Stimulated activated naive CD4-positive, alpha-beta T cell treated with Interleukin-2 at 50 U/mL for 16 hours (primary cell): ENCODE measurements at places on chromosomes 1 and 21.

- DNase-seq: no peak
These were observed 30.7 kb downstream of the ADAM30 start for GRCh38 chr1:119865627-119866026.

- DNase-seq: no peak
These were observed 19.8 kb upstream of the FAM110D start for GRCh38 chr1:26138974-26139558.

DNA sequence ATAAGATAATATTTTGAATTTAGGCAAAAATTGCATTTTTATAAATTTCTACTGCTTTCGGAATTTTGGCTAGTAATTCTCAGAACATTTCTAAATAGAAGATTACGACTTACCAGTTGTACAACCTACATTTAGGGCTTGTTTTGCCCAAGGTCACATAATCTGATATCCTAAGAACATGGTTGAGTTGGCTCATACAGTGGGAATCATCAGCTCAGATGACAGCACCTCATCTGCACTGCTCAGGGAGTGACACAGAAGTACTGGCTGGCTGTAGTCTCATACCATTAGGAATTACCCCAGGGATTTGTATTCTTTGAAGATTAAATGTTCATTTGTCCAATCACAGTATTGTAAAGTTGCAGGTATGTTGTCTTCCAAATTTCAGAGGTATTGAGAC lies 217.6 kb downstream of the ADGRL2 start:
- DNase-seq: no peak

GRCh38 chr1:99270646-99271045 lies 6.4 kb downstream of the PLPPR4 start:
- DNase-seq: no peak

DNA sequence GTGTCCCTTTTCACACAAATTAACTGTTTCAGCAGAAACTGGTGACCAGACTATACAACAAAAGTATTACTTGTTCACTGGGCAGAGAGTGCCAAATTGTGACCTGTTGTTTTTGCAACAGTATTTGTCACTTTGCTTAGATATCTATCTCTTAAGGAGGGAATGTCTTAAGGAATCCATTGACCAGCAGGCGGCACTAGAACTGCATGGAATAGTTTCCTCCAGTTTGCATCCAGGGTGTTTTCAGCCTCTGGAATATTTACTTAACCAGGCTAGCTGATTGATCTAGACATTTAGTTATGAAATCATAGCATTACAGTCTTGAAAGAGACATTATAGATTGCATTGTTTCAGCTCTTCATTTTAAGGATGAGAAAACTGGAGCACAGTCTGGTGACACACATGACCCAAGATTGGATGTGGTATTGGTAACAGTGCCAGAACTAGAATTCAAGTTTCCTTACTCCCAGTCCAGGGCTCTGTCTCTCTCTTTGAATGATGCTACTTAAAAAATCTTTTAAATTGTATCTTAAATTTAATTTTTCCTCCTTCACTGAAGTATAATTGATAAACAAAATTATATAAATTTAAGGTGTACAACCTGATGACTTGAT lies 16.9 kb downstream of the RPTN start:
- DNase-seq: no peak

DNA sequence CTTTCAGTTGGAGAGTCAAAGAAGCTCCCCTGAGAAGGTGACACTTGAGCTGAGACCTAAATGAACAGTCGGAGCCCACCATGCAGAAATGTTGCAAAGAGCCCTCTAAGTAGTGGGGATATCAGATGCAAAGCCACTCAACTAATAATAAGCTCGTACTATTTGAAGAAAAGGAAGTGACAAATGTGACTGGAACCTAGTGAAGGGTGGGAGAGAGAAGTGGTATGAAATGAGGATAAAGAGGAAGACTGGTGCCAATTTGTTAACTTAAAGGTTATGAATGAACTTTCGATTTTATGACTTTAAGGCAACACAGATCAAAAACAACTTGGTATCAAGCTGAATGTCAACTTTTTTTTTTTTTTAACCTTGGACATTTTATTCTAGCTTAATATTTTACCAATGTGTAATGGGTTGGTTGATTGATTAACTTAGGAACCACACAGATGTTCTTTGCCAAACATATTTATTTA lies 14.7 kb downstream of the LYPLAL1 start:
- DNase-seq: no peak

DNA sequence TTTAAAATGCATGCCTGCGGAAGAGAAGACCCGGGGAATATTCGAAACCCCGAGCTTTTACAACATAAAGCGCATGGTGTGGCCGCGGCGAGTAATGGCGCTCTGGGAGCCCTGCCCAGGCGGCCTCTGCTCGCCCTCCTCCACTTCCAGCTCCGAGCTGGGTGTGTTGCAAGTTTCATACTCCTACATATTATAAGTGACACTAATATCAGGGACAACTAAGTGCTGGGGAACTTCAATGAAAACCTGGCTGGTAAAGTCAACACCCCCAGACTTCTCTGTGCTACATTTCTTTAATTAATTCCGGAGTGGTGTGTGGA lies 11.8 kb downstream of the SIM2 start:
- DNase-seq: no peak

- DNase-seq: no peak
These were observed 40.9 kb downstream of the ATP6V1G3 start for GRCh38 chr1:198499588-198499987.

DNA sequence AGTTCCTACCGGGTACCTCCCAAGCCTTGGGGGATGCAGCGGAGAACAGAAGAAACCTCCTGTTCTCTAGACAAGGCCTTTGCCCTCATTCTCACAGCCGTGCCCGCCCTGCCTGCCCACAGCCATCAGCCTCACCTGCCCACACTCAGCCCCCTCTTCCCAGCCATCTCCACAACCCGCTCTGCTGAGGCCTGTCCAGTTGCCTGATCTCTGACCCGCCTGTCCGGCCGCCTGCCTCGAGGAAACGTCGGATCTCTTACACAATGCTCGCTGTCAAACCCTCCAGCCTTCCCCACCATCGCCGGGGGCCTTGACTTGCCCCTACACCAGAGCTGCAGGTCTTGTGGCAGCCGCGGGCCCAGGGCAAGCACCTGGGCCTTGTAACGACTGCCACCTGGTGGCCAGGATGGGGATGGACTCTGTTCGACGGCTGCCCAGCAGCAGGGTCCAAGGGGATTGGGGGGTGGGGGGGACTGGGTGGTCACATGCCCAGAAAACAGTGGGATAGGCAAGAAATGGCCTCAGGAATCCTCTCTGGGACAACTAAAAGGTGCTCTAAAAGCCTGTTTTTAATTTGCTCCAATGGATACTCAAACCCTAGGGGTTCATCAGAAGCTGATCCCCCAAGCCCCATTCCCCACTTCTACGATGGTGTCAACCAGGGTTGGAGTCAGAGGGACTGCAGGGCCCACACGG lies 31.0 kb downstream of the SLC45A1 start:
- peak; percentile 60 for DNase-seq

DNA sequence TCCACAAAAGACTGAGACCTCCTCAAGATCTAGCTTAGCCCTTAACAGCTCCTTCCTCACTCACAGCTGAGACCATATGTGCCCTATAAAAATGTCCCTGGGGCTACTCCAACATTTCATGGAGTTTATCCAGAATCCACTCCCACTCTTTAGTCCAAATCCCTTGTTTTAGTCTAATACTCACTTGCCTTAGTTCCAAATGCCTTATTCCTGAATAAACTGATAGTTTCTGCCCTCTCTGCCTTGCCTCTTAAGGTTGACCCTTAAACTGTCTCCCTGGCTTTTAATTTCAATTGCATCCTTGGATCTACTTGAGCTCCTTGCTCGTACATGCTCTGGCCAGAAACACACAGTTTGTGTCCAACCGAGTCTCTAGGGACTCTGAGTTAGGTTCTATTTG lies 47.3 kb upstream of the LYPLAL1 start:
- no peak for DNase-seq

DNA sequence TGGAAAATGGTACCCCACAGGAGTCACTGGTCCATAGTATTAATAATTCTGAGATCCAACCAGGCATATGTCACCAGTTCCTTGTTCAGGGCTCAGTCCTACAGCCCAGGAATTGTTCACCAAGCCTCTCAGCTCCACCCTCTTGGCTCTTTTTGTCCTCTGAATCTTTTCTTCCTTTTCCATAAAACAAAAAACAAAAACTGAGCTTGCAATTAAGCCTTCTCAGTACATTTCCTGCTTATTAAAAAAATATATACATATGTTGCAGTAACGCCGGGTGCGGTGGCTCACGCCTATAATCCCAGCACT lies 23.4 kb upstream of the KIF1B start:
- DNase-seq: no peak

- DNase-seq: no peak
These were observed 89.1 kb downstream of the SSBP3 start for GRCh38 chr1:54317084-54317483.

GRCh38 chr1:8239039-8239305 lies 78.9 kb upstream of the SLC45A1 start:
- no peak for DNase-seq

DNA sequence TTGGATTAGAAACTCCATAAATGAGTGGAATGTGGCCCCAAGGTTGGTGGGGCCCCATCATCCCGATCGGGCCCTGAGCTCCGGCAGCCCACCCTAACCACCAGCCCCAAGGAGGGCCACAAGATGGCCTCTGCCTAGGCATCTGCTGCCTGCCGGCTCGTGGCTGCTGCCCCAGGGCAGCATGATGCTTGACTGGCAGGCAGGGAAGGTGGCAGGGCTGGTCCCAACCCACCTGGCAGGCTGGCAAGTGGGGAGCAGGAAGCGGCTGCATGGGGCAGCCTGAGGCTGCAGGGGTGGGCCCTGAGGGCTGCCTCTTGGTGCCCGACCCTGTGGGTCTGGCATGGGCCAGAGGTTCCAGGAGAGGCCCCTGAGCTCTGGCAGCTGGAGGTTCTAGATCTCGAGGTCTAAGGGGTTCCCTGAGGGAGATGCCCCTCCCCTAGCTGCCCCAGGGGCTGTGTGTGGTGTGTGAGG lies 760 bp upstream of the GJC2 start:
- DNase-seq: no peak

GRCh38 chr1:81550753-81551152 lies 250.0 kb upstream of the ADGRL2 start:
- DNase-seq: no peak
